Heart left ventricle (tissue), 16 donors: ENCODE measurements at places on chromosomes 4 and X. TPM values are rescaled to one million over a fixed set of nuclear protein-coding genes. Genes with fewer than 3 reads are reported as not detected.

Gene SCML2
- 1.2 TPM for polyA plus RNA-seq

Gene PRSS12
- not detected for polyA plus RNA-seq

Gene XPNPEP2
- 0.55 TPM for polyA plus RNA-seq

Gene LPAR4
- 0.30 TPM for polyA plus RNA-seq

Gene CSAG2
- not detected for polyA plus RNA-seq

Gene SFRP2
- 1.1 TPM for polyA plus RNA-seq

Gene EPHA5
- 0.01 TPM for polyA plus RNA-seq

Gene CNKSR2
- 0.07 TPM for polyA plus RNA-seq

Gene ARHGAP36
- not detected for polyA plus RNA-seq

Gene NAP1L3
- 2.3 TPM for polyA plus RNA-seq

Gene CD38
- polyA plus RNA-seq, result 2.1 TPM

Gene PROM1
- polyA plus RNA-seq, result 1.5 TPM

Gene RRH
- polyA plus RNA-seq, result not detected

Gene NXF2
- not detected for polyA plus RNA-seq

Gene TRIM75
- polyA plus RNA-seq, result not detected

Gene WNK3
- polyA plus RNA-seq, result 0.19 TPM

Gene DDX53
- not detected for polyA plus RNA-seq

Gene SORBS2
- polyA plus RNA-seq, result 254 TPM

Gene AR
- polyA plus RNA-seq, result 3.0 TPM

Gene COL4A5
- 9.6 TPM for polyA plus RNA-seq
